ENCODE measurements at places on chromosomes 7 and 10.

DNA sequence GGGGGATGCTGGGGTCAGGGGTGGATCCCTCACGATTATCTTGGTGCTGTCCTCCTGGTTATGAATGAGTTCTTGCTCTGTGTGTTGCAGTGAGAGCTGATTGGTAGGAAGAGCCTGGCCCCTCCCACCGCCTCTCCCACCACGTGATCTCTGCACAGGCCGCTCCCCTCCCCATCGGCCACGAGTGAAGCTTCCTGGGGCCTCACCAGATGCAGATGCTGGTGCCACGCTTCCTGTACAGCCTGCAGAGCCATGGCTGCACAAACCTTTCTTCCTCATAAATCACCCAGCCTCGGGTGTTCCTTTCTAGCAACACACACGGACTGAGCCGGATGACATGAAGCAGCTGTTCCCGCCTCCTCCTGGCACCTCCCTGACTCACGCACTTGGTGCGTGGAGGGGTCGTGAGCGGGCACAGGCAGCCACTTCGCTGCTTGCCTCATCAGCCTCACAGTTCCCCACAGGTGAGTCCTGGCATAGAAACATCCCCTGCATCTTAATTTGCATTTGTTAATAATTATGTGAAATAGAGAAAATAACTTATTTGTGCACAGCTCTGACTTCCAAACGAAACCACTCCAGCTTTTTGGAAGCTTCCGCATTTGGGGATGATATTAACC is 210.8 kb downstream of the ADARB2 start:
- no peak overlapping the region for H3K4me3 ChIP-seq
- no peaks in the 10 kb centered on the region for H3K36me3 ChIP-seq
- no peak overlapping the region for H3K27ac ChIP-seq
- no peaks in the 10 kb centered on the region for H3K4me1 ChIP-seq
- no peak for DNase-seq

DNA sequence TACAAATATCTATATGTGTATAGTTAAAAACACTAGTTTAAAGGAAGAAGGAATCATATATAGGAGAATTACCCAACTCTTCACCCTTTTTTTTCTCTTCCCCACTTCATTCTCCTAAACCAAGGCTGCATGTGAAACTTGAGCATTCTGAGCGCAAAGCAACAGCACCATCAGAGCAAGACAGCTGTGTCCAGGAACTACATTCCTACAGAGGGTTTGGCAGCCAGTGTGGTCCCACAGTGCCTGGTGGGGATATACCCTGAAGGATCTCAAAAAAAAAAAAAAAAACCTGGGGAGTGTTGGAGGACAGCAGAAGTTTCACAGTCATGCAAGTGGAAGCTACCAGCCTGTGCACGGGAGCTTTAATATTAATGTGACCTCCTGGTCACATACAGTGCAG is 310.4 kb downstream of the CTNNA3 start:
- H3K36me3 ChIP-seq: no peaks in the 10 kb centered on the region
- no peaks in the 10 kb centered on the region for H3K27me3 ChIP-seq
- DNase-seq: no peak

GRCh38 chr10:87658321-87658795 is 1.3 kb upstream of the PAPSS2 start:
- peak overlapping the region; percentile 39 for H3K27ac ChIP-seq
- no peaks in the 10 kb centered on the region for H3K36me3 ChIP-seq
- no peaks in the 10 kb centered on the region for H3K27me3 ChIP-seq
- no peaks in the 10 kb centered on the region for H3K4me1 ChIP-seq

- no peaks in the 10 kb centered on the region for H3K4me1 ChIP-seq
- H3K36me3 ChIP-seq: no peaks in the 10 kb centered on the region
- H3K27ac ChIP-seq: peak overlapping the region; percentile 52
- H3K4me3 ChIP-seq: no peak overlapping the region
- DNase-seq: no peak
Observed at GRCh38 chr7:80498481-80499349, 13.1 kb downstream of the GNAT3 start.

DNA sequence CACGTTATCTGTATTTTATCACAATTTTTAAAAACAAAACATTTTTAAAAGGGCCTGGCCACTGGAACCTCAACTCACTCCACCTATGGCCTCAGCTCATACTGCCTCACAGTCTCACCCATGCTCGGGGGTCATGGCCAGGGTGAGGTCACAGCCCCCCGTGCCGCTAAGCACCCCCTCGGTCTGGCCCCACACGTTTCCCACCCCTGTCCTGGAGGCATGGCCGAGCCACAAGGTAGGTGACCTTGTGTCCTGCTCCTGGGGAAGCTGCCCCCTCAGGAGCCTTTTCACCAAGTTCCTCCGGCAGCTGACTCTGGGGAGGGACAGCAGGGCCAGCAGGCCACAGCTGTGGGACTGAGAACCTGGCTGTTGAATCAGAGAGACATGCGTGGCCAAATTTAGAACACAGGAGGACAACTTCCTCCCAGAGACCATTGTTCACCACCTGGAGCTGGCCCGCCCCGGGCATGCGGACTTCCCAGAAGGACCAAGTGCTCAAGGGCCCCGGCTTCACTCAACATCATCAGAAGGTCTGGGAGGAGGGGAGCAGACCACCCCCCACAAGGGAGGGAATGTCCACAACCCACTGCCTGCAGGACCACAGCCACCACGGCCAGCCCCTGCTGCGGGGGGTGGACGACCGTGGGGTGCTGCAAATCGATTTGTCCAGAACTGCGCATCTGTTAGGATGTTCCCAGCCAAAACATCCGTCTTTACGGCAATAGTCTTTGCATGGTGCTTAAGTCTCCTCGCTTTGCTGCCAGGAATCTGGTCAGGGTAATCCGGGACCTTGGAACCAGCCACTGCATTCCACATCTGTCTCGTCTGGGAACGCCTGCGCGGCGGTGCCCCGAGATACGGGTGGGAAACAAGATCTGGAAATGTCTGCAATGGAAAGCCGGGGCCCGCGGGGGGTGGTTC is 48.6 kb upstream of the PDGFA start:
- H3K27me3 ChIP-seq: no peaks in the 10 kb centered on the region
- no peak for DNase-seq
- H3K4me1 ChIP-seq: no peaks in the 10 kb centered on the region
- H3K36me3 ChIP-seq: no peaks in the 10 kb centered on the region

DNA sequence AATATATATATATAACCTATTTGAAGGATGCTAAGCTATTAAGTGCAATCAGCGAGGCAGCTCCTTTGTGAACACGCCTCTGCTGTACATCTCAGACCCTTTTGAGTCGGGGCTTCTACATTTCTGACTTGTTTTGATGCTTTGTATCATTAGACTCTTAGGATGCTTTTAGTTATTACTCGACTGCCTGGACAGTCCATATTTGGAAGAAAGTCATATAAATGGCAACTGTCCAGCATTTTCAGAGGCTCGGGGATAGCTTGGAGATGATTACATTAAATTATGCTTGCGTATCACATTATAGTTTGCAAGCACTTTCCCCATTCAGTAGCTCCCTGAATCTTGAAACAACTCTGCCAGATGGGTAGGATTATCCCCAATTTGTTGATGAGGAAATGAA is 257.9 kb downstream of the PTEN start:
- H3K4me3 ChIP-seq: no peak overlapping the region
- H3K4me1 ChIP-seq: peaks cover 4% of the 10 kb centered on the region
- no peak for DNase-seq
- no peaks in the 10 kb centered on the region for H3K27me3 ChIP-seq
- no peaks in the 10 kb centered on the region for H3K36me3 ChIP-seq

DNA sequence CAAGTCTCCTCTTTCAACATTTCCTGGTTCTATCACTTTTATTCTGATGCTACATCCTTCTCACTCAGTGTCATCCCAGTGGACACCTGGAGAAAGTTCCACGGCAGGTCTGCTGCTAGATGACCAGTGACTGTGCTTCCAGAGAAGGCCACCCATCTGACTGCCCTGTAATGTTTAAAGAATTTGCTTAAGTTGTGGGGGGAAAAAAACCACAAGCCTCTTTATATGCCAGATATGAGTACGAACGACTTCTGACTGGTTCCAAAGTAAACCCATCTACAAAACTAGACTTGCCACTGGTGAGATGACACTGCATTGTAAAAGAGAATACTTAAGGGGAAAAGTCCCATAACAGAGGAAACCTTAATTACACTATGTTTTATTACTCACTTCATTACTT is 69.6 kb upstream of the VWC2 start:
- H3K4me1 ChIP-seq: no peaks in the 10 kb centered on the region
- H3K4me3 ChIP-seq: no peak overlapping the region
- DNase-seq: no peak
- no peaks in the 10 kb centered on the region for H3K27me3 ChIP-seq
- no peak overlapping the region for H3K27ac ChIP-seq
